H1 (cell line): ENCODE measurements at places on chromosomes 6 and 20. TPM values are rescaled to one million over a fixed set of nuclear protein-coding genes. Genes with fewer than 3 reads are reported as not detected.

Gene KHDRBS2
- total RNA-seq, result 7.5 and 7.7 TPM in 2 replicates

- H3K4me3 ChIP-seq, result no peak overlapping the region
- no peaks in the 10 kb centered on the region for H3K27me3 ChIP-seq
- DNase-seq, result peak; percentile 60
These were observed 28.6 kb downstream of the FOXO3 start for GRCh38 chr6:108589244-108589791.

DNA sequence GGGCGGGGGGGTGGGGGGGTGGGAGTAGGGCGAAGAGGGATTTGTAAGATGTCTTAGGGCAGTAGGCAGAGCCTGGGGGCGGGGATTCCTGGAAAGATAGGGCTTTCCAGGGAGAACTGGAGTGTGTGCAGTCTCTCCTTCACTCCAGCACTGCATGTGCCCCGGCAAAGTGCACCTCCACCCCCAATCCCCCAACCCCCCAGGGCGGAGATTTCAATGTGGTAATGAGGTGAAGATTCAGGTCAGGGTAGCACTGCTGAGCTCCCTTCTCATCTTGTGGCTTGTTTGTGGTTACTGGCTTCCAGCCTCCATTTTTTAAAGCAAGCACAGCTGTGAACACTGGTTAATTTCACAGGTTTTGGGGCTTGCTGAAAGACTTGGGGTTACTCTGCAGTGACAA, 5.9 kb downstream of the TMEM239 start:
- H3K27me3 ChIP-seq, result peaks cover 31% of the 10 kb centered on the region
- H3K4me3 ChIP-seq, result no peak overlapping the region
- no peak overlapping the region for H3K27ac ChIP-seq

Gene TRPC4AP
- 72.7 and 73.1 TPM in 2 replicates for total RNA-seq

Gene TRAPPC3L
- not detected in 2 replicates for total RNA-seq

DNA sequence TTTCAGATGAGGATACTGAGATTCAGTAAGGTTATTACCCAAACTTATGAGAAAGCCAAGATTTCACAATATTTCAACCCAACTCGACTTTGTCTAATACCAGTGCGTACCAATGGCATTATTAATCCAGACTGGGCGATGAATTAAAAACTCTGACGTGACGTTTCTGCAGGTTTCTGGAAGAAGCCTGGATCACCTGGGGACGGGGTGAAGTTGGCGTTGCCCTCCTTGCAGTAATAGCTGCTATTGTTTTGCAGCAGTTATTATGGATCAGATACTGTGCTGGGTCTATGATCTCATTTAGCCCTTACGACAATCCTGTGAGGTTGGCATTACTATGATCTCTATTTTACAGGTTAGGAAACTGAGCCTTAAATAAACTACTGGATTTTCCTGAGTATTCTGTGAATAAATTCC, 569 bp upstream of the CDC5L start:
- peak overlapping the region; percentile 93 for H3K27ac ChIP-seq
- peaks cover 8% of the 10 kb centered on the region for H3K36me3 ChIP-seq
- H3K4me1 ChIP-seq, result no peaks in the 10 kb centered on the region
- DNase-seq, result no peak
- H3K4me3 ChIP-seq, result peak overlapping the region; percentile 88
- H3K27me3 ChIP-seq, result no peaks in the 10 kb centered on the region

DNA sequence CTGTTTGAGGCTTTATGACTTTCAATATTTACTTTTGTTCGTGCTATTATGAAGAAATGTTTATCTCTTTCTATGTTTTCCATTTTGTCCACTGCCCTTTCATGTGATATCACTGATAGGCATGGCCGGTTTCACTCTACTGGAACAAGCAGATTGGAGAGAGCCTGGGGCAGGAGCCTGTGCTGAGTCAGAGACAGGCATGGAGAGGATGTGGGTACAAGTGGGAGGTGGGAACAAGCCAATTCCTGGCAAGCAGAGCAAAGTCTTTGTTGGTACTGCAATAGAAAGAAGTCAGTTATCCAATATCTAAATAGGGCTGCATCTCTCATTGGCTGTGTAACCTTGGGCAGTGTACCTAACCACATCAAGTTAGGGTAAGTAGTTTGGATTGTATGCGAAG, 545.6 kb upstream of the MAP3K7 start:
- no peak overlapping the region for H3K27ac ChIP-seq
- DNase-seq, result no peak
- no peaks in the 10 kb centered on the region for H3K36me3 ChIP-seq
- no peaks in the 10 kb centered on the region for H3K27me3 ChIP-seq
- peaks cover 2% of the 10 kb centered on the region; the same call in 1 of the 2 replicates for H3K4me1 ChIP-seq
- no peak overlapping the region for H3K4me3 ChIP-seq

Gene FOXC1
- 0.13 and 0.22 TPM in 2 replicates for total RNA-seq

DNA sequence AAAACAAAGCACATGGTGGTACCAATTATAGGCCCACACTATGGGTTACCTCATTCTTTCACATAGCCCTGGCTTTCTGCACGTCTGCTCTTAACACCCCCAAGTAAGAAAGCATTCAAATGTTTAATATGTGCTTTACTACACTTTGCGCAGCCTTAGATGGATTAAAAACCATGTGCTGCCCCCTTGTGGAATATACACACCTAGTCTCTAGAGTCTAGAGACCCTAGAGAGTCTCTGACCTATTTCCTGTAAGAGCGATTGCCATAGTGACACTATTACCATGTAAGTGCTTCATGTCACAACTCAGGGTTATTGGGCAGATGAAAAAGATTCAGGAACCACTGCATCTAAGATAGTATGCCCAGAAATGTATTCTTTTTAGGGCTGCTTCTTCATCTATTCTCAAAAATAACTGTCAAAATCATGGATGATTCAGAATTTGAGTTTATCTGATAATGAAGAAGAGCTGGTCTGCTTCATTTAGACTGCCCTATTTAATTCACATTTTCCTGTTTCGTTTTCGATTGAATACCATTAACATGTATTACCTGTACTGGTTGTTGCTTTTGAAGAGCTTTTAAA, 186.3 kb downstream of the ADGB start:
- H3K27ac ChIP-seq, result no peak overlapping the region
- no peaks in the 10 kb centered on the region for H3K36me3 ChIP-seq
- no peaks in the 10 kb centered on the region for H3K27me3 ChIP-seq
- no peak for DNase-seq
- H3K4me1 ChIP-seq, result no peaks in the 10 kb centered on the region
